Stimulated activated CD4-positive, alpha-beta T cell treated with anti-CD3 and anti-CD28 coated beads, Interleukin-4, amount 100 ng/mL, for 4 hours (primary cell): ENCODE measurements at places on chromosomes 16 and 17.

- no peak for DNase-seq
These were observed 6.0 kb downstream of the HIC1 start for GRCh38 chr17:2060681-2061440.

GRCh38 chr17:47288531-47289116 is 35.0 kb downstream of the ITGB3 start:
- DNase-seq: no peak

GRCh38 chr17:52025236-52025635 is 133.3 kb downstream of the CA10 start:
- no peak for DNase-seq

- no peak for DNase-seq
These were observed 89.4 kb downstream of the CFDP1 start for GRCh38 chr16:75343941-75344340.

DNA sequence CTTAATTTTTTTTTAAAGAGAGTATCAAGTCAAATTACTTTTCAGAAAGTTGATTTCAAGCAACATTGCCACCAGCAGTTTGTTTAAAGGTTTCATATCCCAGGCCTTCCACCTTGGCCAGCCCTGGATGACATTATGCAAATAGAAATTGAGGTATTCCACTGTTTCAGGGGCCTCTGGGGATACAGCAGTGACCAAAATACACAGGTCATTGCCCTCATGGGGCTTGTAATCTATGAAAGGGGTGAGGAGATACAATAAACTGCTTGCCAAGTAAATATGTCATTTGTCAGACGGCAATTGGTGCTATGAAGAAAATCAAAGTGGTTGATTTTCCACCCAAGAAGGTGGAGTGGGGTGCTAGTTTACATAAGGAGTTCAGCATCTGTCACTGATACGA is 37.8 kb upstream of the TMC5 start:
- no peak for DNase-seq

DNA sequence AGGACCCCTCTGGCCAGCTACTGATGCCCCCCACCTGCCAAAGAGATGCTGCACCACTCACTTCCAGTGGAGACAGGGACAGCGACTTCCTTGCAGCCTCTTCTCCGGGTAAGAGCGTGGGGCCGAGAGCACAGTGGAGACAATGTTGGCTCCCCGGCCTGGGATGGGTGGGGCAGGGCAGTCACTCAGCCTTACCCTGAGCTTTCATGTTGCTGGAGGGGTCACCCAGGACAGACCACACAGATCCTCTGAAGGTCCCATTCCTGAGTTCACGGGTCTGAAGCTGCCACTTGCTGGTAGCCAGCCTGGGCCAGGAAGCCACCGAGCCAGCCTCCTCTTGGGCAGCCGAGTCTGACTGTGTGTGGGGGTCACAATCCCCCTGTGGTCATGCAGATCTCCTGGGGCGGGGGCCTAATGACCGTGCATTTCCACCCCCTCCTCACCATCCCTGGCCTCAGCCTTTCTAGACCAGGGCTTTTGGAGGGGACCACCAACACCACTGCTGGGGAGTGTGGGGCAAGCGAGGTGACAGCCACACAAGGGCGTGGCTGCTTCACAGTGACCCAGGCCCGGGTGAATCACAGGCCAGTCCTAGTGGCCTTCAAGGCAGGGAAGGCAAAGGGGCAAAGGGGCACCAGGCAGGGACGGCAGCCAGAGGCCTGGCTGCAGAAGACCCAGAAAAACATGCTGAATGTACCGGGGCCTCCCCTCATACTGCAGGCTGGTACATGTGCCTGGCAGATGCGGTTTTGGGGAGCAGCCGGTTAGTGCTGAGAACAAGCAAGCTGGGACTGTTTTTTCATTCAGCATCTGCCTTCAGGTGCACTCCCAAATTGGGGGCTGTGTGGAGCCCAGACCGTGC is 10.4 kb downstream of the TAF1C start:
- DNase-seq: no peak

- no peak for DNase-seq
These were observed 56.7 kb upstream of the ERCC4 start for GRCh38 chr16:13863075-13863765.

DNA sequence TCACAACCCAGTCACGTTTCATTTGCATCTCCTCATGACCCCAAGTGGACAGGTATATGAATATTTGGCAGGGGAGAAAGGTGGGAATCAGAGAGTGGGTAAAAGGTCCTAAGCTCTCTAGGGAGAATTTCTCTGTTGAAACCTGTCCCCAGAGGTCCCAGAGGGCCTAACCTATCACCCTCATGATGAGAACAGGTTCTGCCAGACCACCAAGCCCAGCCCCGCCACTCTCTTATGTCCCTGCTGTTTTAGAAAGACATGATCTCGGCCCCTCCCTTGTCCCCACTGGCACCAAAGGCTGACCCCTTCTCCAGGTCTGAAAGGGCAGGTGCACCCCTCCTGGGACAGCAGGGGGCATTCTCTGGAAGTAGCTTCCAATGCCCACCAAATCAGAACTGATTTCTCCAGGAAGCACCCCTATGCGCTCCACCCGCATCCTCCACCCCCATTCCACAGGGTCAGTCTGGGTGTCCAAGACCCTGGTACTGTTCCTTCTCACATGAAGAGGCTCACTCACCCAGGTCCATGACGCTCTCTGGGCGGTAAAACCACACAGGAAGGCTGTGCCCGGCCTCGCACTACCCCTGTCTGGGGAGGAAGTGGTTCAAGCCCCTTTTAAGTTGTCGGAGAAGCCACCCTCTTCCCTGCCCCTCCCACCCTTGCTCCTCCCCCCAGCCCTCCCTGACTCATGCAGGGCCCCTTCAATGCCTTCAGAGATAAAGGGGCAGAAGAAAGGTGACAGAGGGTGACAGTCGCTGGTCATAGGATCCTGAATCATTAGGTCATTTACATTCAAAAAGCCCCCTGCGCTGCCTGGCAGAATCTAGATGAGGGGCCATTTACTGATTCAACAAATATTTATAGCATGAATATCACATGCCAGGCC is at the start of gene CCR7:
CCR7 (minus strand) TSS at position 590 of the 886 bp plus-strand sequence; CDS start at position 527, 63 bp downstream.
- DNase-seq: peak; percentile 74
